ENCODE measurements at places on chromosomes 7 and 10. TPM values are rescaled to one million over a fixed set of nuclear protein-coding genes. Genes with fewer than 3 reads are reported as not detected.

- DNase-seq, result no peak
Observed at GRCh38 chr7:88202799-88203198, 17.0 kb downstream of the SRI start.

HMX3 gene
- total RNA-seq, result not detected

DNA sequence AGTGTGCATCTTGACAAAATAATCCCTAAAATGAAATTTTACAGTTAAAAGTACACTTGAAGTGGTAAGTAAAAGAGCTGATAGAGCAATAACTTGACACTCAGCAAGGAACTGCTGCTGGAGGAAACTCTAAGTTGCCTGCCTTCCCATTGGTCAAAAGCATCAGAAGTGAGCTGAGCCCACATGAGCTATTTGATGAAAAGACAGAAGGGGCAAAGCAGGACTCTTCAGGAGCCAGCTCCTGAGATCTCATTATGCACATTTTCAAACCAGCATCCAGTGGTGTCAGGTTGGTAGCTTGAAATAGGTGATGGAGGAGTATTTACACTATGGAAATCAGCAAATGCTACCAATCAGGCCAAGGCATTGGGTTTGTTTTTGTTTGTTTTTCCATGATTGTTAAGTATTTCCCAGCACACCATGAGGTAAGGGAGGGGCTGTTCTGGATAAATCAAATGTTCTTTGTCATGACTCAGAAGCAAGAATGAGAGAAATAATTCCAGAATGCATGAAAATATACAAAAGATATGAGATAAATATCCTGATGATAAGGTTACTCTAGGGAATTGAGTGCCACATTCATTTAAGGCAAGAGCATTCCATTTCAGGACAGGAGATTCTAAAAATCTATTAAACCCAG lies 316.6 kb downstream of the SNX13 start:
- DNase-seq, result no peak

GRCh38 chr10:31927884-31928548 lies 615 bp downstream of the ARHGAP12 start:
- peak; percentile 23 for DNase-seq

ATP5F1C gene
- total RNA-seq, result 348 TPM

CNTNAP2 gene
- total RNA-seq, result 37.3 TPM

DNA sequence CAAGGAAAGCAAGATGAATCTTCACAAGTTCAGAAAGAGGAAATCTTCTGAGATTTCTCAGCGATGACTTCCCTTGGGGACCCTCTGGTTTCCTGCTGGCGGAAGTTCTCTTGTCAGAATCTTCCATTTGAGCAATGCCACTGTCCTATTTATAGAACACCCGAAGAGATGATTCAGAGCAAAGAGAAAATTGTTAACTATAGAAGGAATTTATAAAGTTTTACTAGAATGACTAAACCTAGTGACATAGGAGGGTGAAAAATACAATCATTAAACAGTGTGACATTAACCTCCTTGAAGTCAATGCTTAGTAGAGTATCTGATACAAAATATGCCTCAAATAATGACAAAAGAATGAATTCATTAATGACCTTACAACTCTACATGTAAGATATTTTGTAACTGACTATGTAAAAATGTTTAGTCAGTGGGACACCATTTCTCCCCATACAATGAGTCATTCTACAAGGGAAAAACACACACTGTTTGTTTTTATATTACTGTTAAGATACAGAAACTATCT lies 206.5 kb upstream of the CNTNAP2 start:
- DNase-seq, result no peak

DNA sequence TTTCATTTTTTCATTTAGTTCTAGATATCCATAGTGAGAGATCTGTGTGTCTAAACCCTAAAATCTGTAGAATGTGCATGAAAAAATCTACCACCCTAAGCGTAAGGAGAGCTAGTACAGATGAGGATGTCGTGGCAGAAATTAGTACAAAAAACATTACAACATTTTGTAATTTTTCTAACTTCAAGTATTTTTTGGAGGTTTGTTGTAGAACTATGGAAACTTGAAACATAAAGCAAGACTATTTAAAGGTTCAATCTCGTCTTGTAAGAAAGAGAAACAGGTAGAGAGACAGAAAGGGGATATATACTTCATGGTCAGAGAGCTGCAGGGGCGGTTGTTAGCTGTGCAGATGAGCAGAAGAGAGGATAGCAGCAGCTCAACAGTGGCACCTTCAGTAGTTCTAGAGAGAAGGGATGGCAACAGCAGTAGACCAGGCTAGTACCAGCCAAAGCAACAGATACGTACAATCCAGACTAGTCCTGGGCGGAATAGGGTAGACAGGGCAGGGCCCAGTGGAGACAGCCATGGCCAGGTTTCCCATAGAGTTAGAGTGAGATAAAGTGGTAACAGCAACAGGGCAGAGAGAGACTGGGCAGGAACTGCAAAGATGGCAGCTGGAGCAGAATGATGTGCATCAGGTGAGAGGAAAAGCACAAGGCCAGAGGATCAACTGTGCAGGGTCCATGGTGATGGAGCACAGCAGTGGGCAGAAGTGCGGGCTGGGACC lies 145.2 kb downstream of the FRMD4A start:
- DNase-seq, result no peak

- DNase-seq, result no peak
Observed at GRCh38 chr10:11609492-11610093, 1.9 kb downstream of the USP6NL start.

DNA sequence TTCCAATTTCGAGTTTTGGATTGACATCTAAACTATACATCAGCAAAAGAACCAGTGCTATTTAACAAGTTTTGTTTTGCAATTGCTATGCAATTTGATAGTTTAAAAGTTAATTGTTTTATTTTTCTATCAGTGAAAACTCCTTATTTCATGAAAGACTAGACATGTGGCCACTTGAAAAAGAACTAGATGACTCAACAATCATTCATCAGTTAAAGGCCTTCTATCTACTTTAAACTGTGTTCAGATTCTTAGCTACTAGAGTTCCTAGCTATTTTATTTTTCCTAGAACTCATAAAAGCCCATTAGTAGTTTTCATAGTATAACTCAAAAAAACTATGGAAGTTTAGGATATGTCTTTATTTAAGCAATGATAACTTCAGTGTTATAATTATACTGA lies 104.6 kb upstream of the LSM8 start:
- no peak for DNase-seq

- DNase-seq, result no peak
Observed at GRCh38 chr10:91296471-91296870, 76.0 kb downstream of the PCGF5 start.

BTRC gene
- total RNA-seq, result 29.9 TPM

DNA sequence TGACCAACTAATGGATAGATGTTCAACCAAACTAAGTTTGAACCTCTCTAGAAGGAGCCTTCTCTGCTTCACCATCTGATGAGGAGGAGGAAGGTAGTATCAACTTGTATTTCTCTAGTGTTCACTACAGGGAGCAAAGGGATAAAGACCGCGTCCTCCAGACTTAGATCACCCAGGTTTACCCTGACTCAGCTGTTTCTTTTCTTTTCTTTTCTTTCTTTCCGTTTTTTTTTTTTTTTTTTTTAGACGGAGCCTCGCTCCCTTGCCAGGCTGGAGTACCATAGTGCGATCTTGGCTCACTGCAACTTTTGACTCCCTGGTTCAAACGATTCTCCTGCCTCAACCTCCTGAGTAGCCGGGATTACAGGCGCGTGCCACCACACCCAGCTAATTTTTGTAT lies 59.8 kb downstream of the C10orf105 start:
- no peak for DNase-seq

DNA sequence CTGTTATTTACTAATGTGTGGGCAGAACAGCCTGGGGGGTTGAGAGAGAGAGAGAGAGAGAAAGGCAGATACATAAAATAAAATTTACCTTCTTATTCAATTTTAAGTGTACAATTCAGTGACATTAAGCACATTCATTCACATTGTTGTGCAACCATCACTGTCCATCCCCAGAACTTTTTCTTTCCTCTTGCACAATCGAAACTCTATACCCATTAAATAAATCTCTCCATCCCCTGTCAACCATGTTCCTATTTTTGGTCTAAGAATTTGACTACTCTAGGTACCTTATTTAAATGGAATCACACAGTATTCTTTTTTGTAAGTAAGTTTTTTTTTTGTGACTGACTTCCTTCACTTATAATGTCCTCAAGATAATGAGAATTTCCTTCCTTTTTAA lies 181.6 kb downstream of the SND1 start:
- no peak for DNase-seq

DNA sequence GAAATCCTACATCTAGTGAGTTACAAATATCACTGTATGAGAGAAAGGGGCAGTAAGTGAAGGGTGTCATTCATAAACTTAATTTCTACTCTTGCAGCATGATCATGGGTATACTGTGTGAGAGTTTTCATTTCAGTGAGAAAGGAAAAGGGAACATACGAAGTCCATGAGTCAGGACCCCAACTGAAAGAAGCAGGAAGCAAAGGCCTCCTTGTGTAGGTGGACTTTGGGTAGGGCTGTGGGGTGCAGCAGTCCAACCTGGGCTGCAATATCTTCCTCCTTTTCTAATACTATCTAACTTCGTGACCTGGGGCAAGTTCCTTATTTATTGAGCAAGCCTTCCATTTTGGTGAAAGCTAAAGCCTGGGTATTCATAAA lies 248.2 kb upstream of the TCF7L2 start:
- no peak for DNase-seq

DNA sequence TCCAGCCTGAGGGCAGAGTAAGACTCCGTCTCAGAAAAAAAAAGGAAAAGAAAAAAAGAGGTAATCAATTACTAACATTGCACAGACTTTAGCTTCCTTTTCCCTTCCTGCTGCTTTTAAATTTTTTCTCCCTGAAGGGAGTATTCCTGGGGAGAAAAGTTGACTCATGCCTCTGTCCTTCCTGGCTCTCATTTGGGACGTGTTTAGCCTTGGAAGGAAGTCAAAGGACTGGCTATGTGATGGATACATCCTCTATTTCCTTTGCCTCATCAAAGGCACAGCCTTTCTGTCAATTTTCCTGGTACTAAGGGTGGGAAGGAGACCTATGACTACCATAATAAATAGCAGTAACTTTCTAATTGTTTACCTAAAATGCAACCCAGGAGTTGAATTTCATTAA lies 77.6 kb downstream of the ITGA8 start:
- no peak for DNase-seq

DNA sequence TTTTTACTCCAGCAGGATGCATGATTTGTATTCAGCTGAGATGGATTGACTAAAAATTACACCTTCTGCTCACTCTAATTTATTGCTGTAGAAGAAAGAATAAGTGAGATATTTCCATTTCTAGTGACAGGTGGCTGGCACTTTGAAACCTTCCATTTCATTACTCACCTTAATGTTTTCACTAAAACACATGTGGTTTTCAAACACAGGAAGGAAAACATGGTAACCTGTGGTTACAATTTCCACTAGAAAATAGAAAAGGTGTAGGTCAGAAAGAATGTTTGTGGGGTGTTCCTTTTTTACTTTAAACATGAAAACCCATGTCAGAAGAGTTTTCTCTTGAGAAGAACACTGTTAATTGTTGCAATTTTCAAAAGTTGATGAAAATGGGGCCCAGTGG lies 12.0 kb upstream of the PRKCQ start:
- DNase-seq, result no peak

DNA sequence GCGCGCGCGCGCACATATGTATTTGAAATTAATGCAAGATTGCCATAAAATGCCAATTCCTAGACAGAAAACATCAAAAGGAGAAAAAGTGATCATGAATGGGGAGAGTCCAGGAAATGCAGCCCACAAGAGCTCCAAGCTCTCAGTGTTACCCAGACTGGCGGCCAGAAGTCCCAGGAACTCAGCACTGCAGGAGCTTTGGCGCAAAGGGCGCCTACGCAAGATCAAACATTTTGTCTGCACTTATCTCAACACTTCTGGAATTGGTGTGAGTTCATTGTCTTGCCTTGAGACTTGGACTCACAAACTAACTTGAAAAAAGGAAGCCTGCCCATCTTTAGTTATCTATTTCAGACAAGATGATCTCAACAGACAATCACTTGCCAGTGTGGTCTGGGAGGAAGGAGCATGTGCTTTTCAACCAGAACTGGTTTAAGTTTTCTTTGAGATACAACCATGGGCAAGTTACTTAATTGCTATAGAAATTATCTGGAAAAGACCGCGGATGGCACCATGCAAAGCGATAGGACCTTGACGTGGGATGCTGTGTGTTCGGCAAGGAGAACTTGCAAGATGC lies 77.2 kb downstream of the KIAA1549 start:
- no peak for DNase-seq

PGAM2 gene
- total RNA-seq, result 5.9 TPM

- no peak for DNase-seq
Observed at GRCh38 chr7:2719007-2719406, 31.0 kb downstream of the AMZ1 start.

DNA sequence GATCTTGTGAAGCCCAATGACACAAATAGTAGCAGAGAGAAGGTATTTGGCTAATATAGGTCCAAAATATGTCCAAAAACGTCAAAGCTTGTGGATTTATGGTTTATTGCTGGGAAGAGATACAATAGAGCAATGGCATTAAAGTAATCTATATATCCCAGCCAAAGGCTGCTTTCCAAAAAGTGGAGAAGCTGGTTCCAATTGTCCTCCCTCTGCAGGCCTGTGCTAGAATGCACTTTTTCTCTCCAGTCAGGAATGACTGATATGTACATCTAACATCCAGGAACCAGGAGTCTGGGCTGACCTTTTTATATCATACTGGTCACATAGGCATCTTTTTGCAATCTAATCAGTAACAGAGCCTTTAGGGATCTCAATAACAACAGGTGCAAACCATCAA lies 167.1 kb upstream of the FAM3C start:
- DNase-seq, result no peak

ACBD7 gene
- 10.8 TPM for total RNA-seq

FLNC gene
- total RNA-seq, result 3.6 TPM

DNA sequence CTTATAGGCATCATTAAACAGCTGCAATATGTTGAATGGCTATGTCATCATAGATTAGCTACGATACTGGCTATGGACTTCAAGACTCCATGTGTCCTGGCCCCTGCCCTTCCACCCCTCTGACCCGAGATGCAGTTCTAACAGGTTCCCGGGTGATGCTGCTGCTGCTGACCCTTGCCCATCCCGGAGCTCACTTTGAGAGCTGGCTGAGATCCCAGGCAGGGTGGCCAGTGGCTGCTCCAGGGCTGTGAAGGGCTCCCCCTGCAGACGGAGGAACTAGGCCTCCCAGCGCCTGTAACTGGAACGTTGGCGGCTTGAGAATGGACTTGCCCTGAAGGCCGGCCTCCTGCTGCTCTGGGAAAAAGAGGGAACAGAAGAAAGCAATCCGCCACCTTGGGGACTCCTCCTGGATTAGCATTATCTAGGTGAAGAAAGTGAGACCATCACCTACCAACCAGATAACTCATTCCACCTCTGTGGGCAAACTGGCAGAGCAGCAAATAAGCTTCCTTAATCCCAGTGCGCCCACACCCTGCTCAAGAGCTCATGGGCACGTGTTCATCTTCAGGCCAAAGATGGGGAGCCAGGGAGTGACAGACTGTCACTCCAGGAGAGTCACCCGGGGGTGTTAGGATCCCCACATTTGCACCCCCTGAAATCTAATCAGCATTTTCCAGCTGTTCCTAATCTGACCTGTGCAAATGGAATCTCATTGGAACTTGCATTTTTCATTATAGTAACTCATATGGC lies 56.8 kb downstream of the PARP12 start:
- no peak for DNase-seq
